Motor neuron (in vitro differentiated cells): ENCODE measurements at places on chromosomes 6 and 20. TPM values are rescaled to one million over a fixed set of nuclear protein-coding genes. Genes with fewer than 3 reads are reported as not detected.
A peak's percentile ranks its signal among the peaks of the same experiment; 100 is the strongest.

DNA sequence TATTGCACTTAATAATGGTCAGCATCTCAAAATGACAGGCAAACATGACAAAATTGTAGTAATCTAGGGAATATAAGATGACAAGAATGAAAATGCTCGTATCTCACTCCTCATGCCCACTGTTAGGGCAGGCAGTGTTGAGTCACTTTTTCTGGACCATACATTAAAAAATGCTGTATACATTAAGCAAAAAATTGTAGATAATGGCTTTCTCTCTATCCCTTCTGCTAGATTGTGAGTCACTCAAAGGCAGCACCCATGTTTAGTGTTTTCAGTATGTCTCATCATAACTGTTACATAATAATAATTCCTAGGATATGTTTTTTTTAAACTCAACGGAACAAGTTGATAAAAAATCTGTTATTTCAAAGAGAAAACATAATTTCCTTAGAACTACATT lies 199.3 kb downstream of the TENT5A start:
- no peak for ATAC-seq

GRCh38 chr20:51715163-51715855 lies 52.9 kb downstream of the ATP9A start:
- ATAC-seq, result peak; percentile 33

GRCh38 chr6:147166360-147166944 lies 37.8 kb upstream of the STXBP5 start:
- ATAC-seq, result peak; percentile 54

DNA sequence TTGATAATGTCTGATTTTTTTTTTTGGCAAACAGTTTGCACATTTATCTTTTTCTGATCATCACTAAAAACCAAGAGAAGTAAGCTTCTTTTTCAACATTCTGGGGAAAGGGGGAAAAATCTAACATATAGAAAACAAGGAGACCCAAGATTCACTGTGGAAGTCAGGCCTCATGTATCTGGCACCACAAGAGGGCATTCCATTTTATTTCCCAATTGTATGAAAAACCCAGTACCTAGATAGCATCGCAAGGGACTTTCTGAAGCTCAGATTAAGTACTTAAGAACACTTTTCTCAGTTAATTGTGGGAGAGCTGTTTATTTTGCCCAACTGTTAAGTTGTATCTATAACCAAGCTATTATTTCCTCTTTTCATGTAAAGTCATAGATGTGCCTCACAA lies 152.9 kb downstream of the KLHL32 start:
- no peak for ATAC-seq

- ATAC-seq, result no peak
These were observed 2.6 kb upstream of the CENPW start for GRCh38 chr6:126337323-126337722.

GRCh38 chr6:99589290-99589672 lies 17.4 kb upstream of the PRDM13 start:
- ATAC-seq, result peak; percentile 23

DNA sequence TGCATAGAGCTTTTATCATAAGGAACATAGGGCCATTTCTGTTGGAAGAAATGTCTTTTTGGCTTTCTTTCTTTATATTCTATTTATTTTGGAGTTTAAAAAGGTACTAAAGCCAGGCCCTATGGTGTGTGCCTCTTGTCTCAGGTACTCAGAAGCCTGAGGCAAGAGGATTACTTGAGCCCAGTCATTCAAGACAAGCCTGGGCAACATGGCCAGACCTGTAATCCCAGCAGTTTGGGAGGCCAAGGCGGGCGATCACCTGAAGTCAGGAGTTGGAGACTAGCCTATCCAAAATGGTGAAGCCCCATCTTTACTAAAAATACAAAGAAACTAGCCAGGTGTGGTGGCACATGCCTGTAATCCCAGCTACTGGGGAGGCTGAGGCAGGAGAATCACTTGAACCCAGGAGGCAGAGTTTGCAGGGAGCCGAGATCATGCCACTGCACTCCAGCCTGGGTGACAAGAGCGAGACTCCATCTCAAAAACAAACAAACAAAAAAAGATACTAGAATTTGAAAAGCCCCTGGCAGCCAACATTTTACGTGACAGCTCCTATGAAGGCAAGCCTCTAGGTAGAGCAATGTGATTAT lies 80.0 kb downstream of the CBFA2T2 start:
- ATAC-seq, result no peak

DNA sequence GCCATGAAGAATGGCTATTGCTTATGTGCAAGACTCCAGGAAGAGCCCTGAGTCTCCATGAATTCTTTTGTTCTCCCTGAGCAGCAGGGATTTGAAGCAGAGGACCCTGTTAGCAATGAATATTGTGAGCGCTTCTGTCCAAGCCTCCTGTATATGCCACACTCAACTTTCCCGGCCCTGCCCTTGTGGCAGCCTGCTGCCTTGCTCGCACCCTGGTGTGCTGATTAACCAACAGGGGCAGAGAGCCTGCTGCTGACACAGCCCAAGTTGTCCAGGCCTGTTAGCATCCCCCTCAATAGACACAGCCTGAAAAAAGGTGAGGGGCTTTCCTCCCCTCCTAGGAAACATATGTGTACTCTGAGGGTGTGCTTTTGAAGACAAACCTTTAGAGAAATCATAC lies 131.4 kb downstream of the BMP2 start:
- ATAC-seq, result no peak

DNA sequence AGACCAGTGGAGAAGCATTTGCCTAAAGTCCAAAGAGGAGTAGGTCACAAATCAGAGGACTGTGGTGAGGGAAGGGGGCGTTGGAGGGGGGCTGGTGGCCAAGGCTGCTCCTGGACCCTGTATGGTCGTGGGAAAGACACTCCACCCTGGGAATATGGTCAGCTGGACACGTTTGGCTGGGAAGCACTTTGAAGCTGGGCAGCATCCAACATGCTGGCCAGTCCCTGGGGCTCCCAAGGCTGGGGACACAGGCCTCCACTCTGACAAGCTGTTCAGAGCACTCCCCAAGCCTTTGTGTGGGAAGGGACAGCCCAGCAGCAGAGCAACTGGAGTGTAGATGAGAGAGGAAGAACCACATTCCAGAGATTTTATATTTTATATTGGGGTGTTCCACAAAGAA lies 203.2 kb downstream of the ANKRD60 start:
- ATAC-seq, result no peak

DNA sequence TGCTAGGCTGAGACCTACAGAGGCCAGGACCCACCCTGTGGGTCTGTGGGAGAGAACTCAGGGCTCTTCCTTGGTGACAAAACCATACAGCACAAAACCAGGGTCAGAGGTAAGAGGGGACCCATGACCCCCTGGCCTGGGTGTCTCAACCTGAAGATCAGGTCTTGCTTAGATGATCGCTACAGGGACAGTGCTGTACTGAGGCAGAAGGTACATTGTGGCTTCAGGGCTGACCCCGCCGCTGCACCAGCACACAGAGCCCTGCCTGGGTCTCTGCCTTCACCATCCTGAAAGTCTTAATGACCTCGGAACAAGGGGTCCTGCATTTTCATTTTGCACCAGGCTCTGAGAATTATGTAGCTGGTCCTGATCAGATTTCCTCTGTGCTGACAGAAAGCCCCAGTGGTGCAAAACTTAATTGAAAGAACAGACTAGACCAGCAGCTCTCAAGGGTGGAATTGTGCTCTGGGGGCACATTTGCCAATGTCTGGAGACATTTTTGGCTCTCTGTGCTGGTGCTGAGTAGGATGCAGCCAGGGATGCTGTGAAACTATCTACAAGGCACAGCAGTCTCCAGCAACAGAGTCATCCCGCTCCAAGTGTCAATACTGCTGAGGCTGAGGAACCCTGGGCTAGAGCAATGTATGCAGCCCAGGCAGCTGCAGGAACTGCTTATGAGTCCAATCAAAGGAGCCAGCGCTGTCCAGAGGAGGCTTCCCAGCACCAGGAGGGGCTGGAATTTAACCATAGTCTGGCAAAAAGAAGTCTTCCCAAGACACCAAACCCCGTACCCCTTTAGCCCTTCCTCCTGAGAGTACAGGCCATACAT lies 254.9 kb downstream of the ERMARD start:
- ATAC-seq, result peak; percentile 26

- no peak for ATAC-seq
These were observed 54.3 kb upstream of the BMP6 start for GRCh38 chr6:7671581-7671980.

- ATAC-seq, result no peak
These were observed 18.8 kb downstream of the EYA2 start for GRCh38 chr20:46913329-46914044.

GRCh38 chr6:52499026-52499425 lies 77.8 kb downstream of the TRAM2 start:
- ATAC-seq, result peak; percentile 17

DNA sequence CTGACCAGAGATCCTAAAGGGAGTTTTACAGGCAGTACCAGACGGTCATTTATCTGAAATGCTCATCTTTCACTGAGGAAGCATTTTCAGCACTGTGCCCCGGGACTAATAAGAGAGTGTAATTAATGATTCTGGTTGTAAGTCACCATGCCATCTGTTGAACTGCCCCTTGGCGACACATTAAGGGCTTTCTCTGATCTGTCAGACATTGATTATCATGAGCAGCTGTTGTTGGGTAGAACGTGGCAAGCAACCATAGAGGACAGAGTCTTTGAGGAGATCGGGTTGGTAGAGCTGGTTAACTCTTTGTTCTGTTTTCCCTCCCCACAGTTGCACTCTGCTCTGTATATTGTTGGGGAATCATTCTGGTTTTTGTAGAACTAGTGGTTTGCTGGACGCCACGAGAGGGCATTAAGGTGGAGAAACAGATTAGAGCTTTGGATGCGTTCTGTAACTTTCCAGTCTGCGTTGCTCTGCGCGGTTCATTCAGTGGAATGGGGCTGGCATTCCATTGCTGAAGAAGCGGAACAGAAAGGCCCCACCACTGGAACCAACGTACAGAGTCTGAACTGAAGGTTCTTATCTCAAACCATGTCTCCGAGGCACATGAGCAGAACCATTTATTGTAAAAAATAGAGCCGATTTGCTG lies 34.3 kb downstream of the RPRD1B start:
- peak; percentile 47 for ATAC-seq

- no peak for ATAC-seq
These were observed 5.7 kb upstream of the NECAB3 start for GRCh38 chr20:33679758-33680485.

DNA sequence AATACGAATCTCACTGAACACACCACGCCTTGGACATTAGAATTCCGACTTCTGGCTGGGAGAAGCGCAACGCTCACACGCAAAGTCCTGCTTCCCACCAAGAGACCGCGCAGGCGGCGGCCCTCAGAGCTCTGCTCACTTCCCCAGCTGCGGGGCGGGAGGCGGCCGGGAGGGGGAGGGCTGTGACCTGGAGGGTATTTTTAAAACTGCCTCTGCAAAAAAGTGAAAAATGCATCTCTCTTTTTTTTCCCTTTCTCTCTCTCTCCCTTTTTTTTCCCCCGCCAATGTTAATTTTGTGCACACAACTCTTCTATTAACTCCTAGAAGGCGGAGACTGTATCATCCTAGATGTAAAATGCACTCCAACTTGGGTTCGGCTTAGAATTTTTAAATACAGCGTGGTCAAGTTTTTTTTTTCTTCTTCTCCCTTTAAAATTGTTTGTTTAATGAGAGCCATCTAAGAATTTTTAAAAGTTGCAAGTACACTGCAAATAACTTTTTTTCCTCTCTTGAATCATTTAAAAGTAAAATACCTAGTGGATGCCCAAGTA lies 66.4 kb downstream of the STX11 start:
- ATAC-seq, result peak; percentile 59

DNA sequence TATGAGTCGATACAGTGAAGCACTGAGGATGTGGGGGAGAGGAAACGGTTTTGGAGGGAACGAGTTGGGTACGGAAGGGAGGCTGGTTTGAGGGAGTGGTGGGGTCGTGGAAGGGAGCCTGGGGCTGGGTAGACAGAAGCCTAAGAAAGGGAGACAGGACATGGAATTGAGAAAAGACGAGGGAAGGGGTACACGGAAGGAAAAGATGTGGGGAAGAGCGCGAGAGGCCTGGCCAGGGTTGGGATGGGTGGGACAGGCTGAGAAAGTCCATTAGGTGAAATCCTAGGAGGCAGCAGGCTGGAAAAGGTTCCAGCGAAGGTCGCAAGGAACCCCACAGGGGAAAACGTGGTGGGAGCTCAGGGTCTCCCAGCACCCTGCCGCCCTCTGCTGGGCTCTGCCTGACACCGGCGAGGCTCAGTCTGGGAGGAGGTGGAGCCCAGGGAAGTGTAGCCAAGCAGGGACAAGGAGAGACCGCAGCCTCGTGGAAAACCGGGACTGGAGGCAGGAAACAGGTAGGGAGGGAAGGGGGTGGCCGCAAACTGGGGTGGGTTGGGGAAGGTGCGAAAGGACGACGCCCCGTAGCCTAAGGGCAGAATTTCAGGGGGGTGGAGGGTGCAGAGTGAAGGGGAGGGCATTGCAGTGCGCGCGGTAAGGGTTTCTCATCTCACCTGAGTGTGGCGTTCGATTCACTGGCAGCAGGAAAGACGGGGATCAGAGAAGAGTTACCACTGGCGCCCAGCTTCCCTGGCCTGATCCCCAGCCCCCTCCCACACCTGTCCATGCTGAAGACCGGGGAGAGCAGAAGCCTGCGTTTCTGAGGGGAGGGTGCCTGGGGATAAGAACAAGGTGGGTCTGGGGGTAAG lies 4.3 kb downstream of the GABBR1 start:
- ATAC-seq, result peak; percentile 47

DNA sequence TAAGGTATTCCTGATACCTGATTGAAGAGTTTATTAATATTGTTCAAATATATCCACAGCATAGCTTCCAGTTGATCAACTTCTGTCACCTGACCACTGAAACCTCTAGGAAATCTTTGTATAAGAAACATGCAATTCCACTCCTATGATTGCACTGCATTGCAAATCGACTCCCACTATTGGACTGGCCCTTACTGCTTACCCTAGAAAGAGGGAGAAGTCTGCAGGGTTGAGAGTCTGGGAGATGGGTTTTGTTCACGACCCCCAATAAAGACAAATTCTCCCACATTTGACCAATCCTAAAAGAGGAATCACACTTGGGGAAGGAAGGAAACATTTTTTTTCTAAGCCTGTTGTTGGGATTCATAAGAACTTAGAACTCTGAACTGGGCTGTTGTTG lies 43.7 kb downstream of the TNFRSF21 start:
- no peak for ATAC-seq

GRCh38 chr20:1491860-1492642 lies 831 bp upstream of the SIRPB2 start:
- no peak for ATAC-seq

DNA sequence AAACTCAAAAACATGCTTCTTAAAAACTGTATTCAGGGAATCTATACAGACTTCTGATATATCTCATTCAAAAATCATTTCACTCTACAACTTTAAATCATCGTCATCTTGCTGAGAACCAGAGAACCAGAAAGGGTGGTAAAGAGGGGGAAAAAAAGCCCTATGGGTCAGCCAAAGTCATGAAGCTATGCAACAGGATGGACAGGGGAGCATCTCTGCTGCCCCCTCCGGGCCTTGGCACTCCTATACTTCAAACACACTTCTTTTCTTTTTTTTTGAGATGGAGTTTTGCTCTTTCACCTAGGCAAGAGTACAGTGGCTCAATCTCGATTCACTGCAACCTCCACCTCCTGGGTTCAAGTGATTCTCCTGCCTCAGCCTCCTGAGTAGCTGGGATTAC lies 73.5 kb upstream of the NFATC2 start:
- no peak for ATAC-seq

- ATAC-seq, result peak; percentile 29
These were observed 6.3 kb downstream of the OSER1 start for GRCh38 chr20:44204156-44204831.

The TLDC2 gene
- 0.76 and 1.9 TPM in 2 replicates for total RNA-seq

The TDRD6 gene
- 0.44 and 0.47 TPM in 2 replicates for total RNA-seq

The DEFB124 gene
- total RNA-seq, result not detected in 2 replicates

The CDSN gene
- not detected in 2 replicates for total RNA-seq

The FAM110A gene
- total RNA-seq, result 1.3 and 2.0 TPM in 2 replicates

The IL20RA gene
- 0.71 and 0.97 TPM in 2 replicates for total RNA-seq

The ADAT2 gene
- 3.0 and 4.3 TPM in 2 replicates for total RNA-seq

The FHL5 gene
- not detected in 2 replicates for total RNA-seq

The HDGFL1 gene
- 0.25 TPM in 1 of 2 replicates, not detected in the other for total RNA-seq

The C6orf58 gene
- total RNA-seq, result 0.43 and 0.75 TPM in 2 replicates
